Smooth muscle cell of the brain vasculature (primary cell): ENCODE measurements at places on chromosomes 3 and 15.

DNA sequence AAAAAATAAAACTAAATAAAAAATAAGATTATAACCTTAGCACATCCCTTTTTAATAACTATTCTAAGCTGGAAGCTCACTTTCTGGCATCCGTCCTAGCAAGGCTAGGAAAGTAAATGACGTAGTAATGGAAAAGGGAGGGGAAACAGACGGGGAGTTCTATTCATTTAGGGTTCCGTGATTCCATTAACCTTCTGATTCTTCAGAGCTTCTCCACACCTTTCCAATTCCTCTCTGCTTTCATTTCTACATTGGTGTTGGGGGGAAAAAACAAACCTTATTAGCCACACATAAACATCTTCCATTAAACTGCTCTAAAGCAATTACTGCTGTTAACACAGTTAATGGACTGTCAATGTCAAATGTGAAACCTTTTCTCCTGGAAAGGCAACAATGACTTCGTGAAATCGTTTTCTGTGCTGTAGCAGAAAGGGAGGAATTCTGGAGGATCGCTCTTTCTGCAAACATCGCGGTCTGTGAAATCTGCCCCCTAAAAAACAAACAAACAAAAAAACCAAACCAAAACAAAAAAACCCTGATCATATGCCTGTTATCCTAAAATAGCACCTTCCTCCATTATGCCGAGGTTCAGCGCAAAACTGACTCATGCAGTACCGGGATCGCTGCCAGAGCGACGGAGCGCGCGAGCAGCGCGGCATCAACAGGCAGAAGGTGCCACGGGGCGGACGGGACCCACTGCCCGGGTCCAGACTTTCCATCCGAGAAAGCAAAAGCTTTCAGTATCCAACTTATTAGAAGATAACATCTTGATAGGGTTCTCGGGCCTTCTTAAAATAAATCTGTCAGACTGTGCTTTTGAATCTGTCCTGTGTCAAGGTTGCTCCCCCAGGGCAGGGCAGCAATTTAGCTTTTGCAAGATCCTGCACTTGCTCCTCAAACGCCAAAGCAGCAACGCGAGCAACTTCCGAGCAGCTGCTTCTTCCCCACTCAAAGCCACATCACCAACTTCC, 156.2 kb downstream of the FGF12 start:
- DNase-seq = no peak

GRCh38 chr3:72724070-72724469, 124.2 kb downstream of the SHQ1 start:
- DNase-seq = no peak

DNA sequence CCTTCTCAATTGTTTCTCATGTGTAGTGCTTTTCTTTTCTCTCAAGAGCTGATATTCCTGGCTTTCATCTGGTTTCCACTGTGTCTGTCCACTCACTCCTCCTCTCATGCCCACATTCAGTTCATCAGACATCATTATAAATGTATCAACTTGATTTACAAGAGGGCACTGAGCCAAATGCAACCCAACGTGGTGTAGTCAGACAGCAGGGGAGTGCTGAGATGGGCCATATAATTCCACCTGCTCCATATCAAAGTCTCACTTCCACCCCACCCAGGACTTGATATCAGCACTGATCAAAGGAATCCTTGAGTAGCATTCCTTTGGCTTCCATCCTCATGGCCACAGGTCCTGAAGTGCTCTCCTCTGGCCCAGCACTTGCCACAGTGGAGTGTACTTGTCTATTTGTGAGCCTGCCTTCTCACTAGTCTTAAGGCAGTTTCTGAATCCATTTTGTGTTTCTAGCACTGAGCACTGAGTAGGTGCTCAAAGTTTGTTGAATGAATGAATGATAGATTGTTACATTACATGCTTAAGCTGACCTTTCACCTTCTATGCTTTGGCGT, 252.8 kb downstream of the CLSTN2 start:
- DNase-seq = no peak

DNA sequence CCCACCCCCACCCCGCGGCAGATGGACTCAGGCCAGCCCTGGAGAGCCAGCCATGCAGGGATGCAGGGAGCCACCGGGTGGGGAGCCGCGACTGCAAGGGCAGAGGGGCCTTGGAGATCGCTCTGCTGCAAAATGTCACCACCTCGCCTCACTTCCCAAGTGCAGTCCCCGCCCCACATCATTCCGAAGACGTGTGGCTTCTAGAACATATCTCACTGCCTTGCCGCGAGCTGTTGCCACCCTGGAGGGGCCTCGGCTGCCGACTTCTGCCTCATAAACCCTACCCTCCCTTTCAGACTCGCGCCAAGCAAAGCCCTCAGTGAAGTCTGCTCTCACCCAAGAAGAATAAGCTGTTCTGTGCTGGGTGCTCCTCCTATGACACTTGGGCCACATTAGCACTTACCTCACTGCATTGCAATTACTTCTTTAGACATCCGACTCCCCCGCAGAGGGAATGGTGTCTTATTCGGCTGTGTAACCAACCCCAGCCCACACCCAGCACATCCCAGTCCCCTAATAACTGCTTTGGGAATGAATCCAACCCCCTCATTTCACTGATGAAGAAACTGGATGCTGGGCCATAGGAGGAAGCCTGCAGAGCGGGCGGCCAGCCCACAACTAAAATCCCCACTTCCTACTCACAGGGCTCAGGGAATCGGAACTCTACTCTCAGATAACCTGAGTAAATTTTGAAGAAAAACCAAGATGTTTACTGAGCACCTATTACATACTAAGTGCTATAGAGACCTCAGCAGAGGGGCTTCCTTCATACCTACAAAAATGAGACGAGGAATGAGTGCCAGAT, 8.6 kb downstream of the TLE3 start:
- DNase-seq = no peak

DNA sequence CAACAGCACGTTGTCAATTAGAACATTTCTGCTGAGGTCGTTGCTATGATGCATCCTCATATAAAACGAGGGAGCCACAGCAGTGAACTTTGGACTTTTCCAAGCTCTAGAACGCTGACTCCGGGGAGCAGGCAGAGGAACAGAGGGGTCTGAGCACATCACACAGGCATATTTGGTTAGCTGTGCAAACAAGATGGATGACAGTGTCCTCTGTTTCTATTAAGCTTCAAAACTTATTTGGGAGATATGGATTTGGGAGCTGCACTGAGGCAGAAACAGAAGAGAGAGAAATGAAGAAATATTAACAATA, 278.0 kb upstream of the TBL1XR1 start:
- no peak for DNase-seq

DNA sequence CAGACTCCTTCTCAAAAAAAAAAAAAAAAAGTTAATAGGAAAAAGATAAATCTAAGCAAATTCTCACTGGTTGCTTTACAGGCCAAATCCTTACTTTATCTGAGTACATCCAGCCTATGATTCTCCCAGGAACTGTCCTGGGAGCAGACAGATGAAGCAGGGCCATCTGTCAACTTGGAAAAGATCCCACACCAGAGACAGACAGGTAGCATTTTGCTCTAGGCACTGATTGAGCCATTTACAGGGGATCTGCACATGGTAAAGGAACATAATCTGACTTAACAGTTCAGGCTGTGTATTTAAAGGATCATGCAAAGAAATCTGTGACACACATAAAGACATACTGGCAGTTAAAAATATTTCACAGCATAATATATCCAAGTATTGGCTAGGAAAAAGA, 1006.5 kb downstream of the TBL1XR1 start:
- no peak for DNase-seq

DNA sequence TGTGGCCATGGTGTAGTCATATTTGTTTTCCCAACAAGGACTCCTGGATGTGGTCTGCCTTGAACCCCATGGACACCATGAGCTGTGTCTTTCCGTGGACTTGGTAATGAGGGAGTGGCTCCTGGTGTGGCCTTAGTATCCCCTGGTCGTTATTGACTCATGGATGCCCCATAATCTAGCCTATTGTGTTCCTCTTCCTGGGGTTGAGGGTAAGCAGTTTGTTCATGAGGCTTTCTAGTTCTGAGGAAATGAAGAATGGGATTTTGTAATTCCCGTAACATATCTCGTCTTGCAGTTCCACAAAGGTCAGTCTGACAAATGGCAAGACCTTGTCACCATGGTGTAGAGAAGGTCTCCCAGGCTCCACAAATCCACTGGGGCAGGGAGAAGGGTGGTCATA, 22.6 kb downstream of the RAB7A start:
- DNase-seq = no peak

GRCh38 chr15:100204211-100204610, 137.6 kb downstream of the ADAMTS17 start:
- no peak for DNase-seq

DNA sequence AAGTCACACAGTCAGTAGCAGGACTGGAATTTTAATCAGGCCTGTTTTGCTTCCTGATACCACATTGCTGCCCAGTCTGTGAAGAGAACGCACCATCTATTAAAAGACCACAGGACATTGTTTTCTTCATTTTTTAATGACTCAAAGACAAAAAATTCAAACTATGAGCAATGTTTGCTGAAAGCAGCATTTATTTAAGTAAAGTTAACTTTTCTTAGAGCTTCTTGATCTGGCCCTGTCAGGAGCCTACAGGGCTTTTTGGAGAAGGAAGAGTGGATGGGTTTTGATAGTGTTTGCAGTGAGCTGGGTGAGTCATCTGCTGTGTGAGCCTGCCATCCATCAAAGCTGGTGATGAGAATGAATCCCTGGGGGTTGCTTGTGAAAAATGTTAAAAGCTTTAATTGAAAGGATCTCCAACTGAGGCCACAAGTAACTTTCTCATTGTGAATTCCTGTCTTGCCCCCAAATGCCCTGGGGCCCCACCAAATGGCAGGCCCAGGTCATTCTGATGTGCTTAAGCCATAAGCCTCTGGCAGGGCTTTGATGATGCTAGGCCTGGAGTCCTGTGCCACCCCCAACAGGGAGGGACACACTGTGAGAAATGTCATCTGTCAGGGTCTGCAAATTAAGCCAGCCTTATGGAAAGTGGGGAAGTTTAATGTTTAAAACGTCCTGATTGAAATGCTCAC, 136.2 kb upstream of the PFN2 start:
- DNase-seq = peak; percentile 58

GRCh38 chr15:42775416-42775815, 38.5 kb upstream of the CDAN1 start:
- DNase-seq = no peak

- DNase-seq = no peak
These were observed at the start of gene LHFPL4 for GRCh38 chr3:9553021-9553947. Gene LHFPL4 (minus strand): TSS chr3:9553822. CDS start chr3:9552679, 1,143 bp downstream.

GRCh38 chr3:159964166-159964973, 24.3 kb upstream of the IL12A start:
- DNase-seq = no peak

GRCh38 chr15:67468416-67468815, 52.5 kb upstream of the C15orf61 start:
- no peak for DNase-seq

DNA sequence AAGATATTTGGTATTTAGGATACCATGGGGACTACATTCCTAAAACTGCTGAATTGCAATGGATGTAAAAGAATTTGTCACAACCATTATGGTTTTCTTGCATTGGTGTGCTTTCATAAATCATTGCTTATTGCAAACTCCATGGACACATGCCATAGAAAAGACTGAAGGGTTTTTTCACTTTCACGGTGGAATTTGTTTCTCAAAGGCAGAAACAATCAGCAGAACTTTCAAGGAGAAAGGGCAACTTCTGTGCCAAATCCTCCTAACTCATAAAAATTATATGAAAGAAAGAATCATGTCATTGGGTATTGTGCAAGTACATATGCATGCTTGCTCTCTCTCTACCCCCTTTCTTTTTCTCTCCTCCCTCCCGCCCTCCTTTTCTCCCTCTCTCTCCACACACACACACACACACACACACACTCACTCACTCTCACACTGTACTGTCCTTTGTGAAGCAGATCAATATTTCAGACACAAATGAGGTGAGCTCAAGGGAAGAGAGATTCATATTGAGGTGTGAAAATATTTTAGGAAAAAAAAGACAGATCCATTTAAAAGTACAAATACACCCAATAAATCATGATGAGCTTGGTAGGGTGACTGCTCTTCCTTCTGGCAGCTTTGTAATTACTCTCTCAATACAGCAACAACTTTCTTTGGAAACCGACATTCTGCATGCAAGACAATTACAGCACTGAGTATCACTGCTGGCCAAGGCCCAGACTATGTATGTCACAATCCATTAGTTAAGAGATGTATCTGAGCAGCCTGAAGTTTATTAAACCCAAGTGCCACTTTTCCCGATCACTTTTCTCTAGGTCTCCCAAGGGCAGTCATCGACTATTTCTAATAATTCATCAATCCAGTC, 492.6 kb downstream of the TUSC7 start:
- DNase-seq = no peak

- peak; percentile 85 for DNase-seq
These were observed at the start of gene CRELD1 for GRCh38 chr3:9933561-9934234. Gene CRELD1 (plus strand): TSS chr3:9933834. CDS start chr3:9934439, 605 bp downstream.

DNA sequence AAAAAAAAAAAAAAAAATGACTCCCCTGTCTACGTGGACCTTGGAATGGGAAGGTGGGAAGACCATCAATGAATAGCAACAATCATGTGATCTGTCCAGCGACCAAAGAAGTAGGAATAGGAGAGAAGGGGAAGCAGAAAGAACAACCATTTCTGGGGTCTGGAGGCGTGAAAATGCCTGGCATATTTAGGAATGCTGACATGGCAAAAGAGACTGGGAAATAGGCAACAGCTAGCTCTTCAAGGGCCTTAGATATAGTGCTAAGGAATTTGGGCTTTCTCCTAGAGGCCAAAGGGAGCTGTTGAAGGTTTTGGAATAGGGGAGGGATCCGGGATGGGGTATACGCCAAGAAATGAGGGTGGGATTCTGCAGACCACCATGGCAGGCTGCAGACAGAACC, 5.9 kb downstream of the SLC22A13 start:
- no peak for DNase-seq
